Testis (tissue), 5 donors: ENCODE measurements at places on chromosomes 12 and 14. TPM values are rescaled to one million over a fixed set of nuclear protein-coding genes. Genes with fewer than 3 reads are reported as not detected.

PPP1R36 gene
- 22.4 TPM for total RNA-seq

DNA sequence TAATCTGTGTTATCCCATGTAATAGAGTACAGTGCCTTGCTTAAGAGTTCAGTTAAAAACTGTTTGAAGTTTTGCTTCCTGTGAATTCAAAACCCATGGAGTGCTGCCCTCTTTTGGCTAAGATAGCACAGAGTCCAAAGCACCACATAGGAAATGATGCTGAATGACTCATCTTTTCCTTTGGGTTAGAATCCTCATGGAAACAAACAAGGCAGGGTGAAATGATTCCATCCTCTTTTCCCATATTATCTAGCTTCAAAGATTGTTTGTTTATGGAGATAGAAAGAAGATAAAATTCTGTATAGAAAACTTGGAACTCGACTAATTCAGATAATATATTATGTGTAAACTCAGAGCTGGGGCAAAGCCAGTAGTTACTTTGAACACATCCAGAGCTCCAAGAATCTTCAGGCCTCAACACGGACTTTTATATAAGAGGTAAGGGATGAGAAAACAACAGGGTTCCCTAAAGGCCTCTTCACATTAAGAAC lies 87.4 kb downstream of the OTOGL start:
- H3K27ac ChIP-seq = peak overlapping the region; percentile 92
- no peaks in the 10 kb centered on the region for H3K36me3 ChIP-seq
- H3K27me3 ChIP-seq = no peaks in the 10 kb centered on the region
- peak; percentile 76 for DNase-seq
- H3K4me3 ChIP-seq = no peak overlapping the region

GRCh38 chr12:53254816-53255545 lies 13.1 kb upstream of the ESPL1 start:
- no peak overlapping the region for H3K4me3 ChIP-seq
- no peaks in the 10 kb centered on the region for H3K36me3 ChIP-seq
- peaks cover 20% of the 10 kb centered on the region for H3K4me1 ChIP-seq

RIMBP2 gene
- total RNA-seq = 10.0 TPM

MIP gene
- 0.63 TPM for total RNA-seq

CPNE8 gene
- 13.1 TPM for total RNA-seq

RPL10L gene
- 45.8 TPM for total RNA-seq

IL26 gene
- not detected for total RNA-seq

GRCh38 chr12:19451196-19451595 lies 11.9 kb downstream of the AEBP2 start:
- no peak overlapping the region for H3K4me3 ChIP-seq
- peaks cover 15% of the 10 kb centered on the region for H3K4me1 ChIP-seq
- no peak for DNase-seq
- H3K36me3 ChIP-seq = no peaks in the 10 kb centered on the region

GPR132 gene
- total RNA-seq = 2.5 TPM
